Activated naive CD8-positive, alpha-beta T cell treated with anti-CD3 and anti-CD28 coated beads for 36 hours (primary cell): ENCODE measurements at places on chromosomes 3 and 15.
A peak's percentile ranks its signal among the peaks of the same experiment; 100 is the strongest.

DNA sequence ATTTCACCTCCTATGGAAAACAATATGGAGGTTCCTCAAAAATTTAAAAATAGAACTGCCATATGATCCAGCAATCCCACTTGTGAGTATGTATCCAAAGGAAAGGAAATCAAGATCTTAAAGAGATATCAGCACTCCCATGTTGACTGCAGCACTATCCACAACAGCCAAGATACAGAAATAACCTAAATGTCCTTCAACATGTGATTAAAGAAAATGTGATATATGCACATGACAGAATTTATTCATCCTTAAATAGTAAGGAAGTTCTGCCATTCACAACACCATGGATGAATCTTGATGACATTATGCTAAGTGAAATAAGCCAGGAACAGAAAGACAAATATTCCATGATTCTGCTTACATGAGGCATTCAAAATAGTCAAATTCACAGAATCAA is 303.6 kb upstream of the LRRN1 start:
- no peak for DNase-seq

DNA sequence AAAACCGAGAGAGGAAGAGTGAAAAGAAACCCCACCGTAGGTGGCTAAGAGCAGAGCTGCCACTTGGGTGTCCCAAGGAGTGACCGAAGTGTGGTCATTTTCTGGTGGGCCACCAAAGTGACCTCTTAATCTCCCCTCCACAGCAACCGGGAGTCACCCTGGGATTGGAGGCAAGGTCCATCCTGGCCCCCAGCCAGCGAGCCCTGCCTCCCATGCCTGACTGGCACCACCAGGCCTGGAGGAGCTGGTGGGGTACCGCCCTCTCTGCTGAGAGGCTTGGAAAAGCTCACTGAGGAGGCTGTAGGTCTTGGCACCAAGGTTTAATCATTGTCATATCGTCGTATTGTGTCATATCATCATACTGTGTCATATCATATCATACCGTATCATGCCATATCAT is 74.0 kb upstream of the TRPM1 start:
- DNase-seq = no peak

GRCh38 chr3:27888562-27888961 is 166.4 kb upstream of the EOMES start:
- no peak for DNase-seq

DNA sequence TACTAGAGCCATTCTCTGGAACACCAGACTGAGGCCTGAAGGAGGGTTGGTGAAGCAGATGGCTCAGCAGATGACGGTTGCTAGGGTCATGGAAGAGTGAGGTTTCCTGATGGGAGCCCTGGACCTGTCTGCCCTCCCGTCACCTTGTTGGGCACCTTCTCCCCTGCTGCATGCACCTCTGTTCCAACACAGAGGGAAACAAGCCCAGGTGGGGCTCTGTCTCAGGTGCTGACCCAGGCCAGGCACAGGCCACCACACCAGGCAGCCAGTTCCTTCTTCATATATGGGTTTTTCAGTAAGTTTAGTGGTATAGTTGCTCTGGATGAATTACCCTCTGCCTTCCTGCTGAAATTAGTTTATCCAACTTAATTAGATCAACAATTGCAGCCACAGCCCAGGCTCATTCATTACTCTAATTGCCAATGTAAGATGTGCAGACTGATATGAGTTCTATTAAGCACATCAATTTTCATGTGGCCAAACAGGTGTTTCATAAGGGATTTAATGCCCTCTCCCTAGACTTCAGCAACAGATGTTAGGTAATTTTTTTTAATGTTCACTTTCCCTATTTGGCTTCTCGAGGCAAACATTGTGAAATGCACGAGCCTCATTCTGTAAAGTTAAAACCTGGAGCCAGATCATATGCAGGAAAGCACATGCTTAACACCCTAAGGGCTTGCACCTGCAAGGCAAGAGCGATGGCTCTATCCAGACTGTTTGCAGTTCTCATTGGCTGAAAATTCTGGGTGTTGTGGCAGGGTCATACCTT is 174.8 kb downstream of the CHDH start:
- DNase-seq = no peak

GRCh38 chr15:71611553-71612396 is 198.6 kb upstream of the NR2E3 start:
- no peak for DNase-seq

GRCh38 chr3:65713016-65713415 is 325.7 kb downstream of the MAGI1 start:
- DNase-seq = no peak

DNA sequence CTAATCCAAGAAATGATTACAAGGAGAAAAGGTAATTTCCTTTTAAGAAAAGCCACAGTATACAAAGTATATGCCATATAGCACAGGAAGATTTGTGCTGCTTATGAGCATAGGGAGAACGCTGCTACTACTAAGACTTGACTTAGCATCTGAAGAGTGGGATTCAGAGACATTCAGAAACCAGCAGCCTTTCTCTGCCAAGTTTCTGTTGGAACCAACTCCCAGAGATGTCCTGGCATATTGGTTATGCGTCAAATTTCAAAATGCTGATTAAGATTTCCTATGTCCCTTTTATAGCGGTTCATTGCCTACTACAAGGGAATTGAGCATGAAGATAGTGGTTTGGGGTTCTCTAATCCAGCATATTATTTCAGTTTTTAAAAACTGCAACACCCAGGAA is 4.9 kb downstream of the NR2E3 start:
- no peak for DNase-seq

DNA sequence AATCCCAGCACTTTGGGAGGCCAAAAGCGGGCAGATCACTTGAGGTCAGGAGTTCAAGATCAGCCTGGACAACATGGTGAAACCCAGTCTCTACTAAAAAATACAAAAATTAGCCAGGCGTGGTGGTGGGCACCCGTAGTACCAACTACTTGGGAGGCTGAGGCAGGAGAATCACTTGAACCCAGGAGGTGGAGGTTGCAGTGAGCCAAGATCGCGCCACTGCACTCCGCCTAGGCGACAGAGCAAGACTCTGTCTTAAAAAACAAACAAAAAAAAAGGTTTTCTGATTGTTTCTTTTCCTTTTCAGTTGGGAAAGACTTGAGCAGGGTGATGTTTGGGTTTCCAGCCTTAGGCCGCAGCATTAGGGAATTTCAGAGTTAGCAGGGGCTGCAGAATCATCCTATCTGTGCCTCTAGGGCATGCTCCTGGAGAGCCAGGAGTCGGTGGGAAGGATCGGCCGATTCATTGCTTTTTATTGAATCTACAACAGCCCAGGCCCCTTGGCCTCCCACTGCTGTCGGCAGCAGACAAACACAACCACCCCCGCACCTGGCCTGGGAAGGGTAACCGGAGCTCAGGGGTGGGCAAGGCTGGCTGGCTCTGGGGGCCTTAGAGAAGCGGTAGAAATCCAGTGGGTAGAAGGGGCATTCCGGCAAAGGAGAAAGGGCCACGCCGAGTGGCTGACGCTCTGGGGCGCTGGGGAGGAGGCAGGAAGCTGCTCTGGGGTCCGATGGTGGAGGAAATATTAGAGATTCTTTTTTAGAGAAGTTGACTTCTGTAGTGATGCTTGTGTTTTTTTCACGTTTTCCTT is 6.3 kb downstream of the CHAC1 start:
- DNase-seq = no peak

DNA sequence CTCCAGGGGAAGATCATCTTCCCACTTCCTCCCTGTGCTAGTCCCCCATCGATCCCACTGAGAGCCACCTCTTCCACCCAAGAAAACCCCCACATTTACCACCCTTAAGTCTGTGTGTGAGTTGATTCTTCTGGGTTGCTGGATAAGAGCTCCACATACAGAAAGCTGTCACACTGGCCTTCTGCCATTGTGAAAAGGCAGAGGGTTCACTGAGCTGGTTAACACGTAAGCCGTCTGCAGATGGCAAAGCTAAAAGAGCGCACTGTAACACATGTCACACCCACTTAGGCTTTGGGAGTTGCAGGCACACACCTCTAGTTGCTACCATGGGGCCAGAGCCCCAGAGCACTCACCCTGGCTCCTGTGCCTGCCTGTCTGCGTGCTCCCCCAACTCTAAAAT is 309.8 kb upstream of the LRRC3B start:
- DNase-seq = no peak

- DNase-seq = no peak
These were observed 7.0 kb downstream of the MORF4L1 start for GRCh38 chr15:78879517-78880241.

GRCh38 chr15:63363292-63363691 is 18.4 kb downstream of the CA12 start:
- no peak for DNase-seq

DNA sequence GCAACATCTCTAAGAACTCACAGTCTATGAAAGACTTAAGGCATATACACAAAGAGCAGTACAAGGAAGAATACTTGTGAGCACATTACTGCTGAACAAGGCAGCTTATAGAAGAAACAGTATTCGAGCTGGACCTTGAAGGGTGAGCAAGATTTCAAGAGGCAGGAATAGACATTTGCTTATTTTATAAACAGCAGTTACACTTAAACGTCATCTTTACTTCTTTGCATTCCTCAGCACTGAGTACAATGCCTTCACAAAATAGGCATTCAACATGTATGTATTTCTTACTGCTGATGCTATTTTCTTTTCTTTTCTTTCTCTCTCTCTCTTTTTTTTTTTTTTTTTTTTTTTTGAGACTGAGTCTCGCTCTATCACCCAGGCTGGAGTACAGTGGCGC is 205.8 kb downstream of the ZIC4 start:
- DNase-seq = no peak

DNA sequence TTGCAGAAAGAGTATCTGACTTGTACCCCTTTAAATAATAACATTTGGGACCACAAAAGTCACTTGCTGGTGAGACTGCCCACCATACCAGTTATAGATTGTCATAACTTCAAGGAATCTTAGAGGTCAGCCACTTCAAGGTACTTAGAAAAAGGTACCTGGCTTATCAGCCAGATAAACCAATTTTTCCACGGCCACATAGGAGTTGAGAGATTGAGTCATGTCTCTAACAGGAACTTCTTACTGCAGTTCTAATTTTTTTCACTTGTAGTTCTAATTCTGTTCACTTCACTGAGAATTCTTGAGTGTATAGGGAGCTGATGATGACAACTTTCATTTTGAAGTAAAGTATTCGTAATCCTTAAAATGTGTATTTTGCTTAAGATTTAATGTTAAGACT is 317.1 kb upstream of the CBLB start:
- peak; percentile 19 for DNase-seq

- DNase-seq = no peak
These were observed at the start of gene AMT for GRCh38 chr3:49422379-49423248. TSS of gene AMT (minus strand) at chr3:49422473. CDS start at chr3:49422450, 23 bp downstream.

- peak; percentile 42 for DNase-seq
These were observed 180.0 kb downstream of the CD47 start for GRCh38 chr3:107910713-107911259.

GRCh38 chr3:48157202-48157840 is 30.9 kb downstream of the CDC25A start:
- DNase-seq = no peak

- no peak for DNase-seq
These were observed 146.1 kb upstream of the THBS1 start for GRCh38 chr15:39434751-39435238.

- DNase-seq = peak; percentile 76
These were observed 283.0 kb downstream of the UACA start for GRCh38 chr15:70480196-70480856.

- no peak for DNase-seq
These were observed 18.2 kb upstream of the JMJD7 start for GRCh38 chr15:41809526-41810220.

GRCh38 chr15:72787526-72787925 is 4.0 kb upstream of the ADPGK start:
- DNase-seq = no peak

GRCh38 chr15:79431636-79432344 is at the start of gene MINAR1:
TSS of gene MINAR1 (plus strand) at chr15:79432336. CDS start at chr15:79456148, 23,812 bp downstream.
- peak; percentile 34 for DNase-seq

GRCh38 chr3:44236485-44236908 is 5.2 kb upstream of the TOPAZ1 start:
- DNase-seq = no peak

- DNase-seq = no peak
These were observed 19.8 kb downstream of the GHRL start for GRCh38 chr3:10272977-10273376.

- peak; percentile 18 for DNase-seq
These were observed 250.8 kb upstream of the CBLB start for GRCh38 chr3:106119614-106120082.

- DNase-seq = no peak
These were observed 54.8 kb downstream of the ZNF609 start for GRCh38 chr15:64515196-64515595.

GRCh38 chr15:100726070-100726420 is 123.7 kb downstream of the ASB7 start:
- no peak for DNase-seq

DNA sequence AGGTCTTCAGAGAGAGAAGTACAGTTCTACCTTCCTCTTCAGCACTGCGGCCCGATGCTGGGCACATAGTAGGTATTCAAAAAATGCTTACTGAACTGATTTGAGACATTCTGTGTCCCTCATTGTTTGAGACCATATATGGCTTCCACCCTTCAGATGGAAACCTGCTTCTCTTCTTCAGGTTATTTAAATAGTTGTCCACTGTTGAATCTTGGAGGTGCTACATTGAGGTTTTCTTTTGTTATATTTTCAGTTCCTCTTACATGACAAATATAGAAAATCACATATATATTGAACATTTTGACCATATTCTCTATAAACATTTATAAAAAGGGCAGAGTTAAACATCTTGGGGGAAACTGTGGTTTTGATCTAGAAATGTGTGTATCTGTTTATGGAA is 200.2 kb upstream of the LRRC3B start:
- DNase-seq = no peak

GRCh38 chr3:71800023-71800422 is 15.1 kb upstream of the PROK2 start:
- DNase-seq = no peak
